ENCODE measurements at places on chromosomes 2 and 18.

DNA sequence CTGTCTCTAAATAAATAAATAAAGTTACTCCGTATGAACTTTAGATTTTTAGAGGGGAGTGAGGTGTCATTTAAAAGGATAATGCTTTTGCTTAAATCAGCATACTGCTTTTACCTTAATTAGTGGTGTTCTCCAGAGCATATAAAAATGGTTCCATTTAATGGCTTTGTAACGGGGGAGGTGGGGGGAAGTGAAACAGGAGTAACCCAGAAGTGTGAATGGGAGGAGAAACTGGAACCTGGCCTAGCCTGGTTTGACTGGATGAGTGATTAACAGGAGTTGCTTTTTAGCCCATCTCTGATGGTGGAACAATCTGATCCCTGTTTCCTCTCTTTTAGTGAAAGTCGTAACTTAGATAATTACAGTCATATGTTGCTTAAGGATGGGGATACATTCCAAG lies 1.6 kb downstream of the CNDP2 start:
- DNase-seq = no peak

DNA sequence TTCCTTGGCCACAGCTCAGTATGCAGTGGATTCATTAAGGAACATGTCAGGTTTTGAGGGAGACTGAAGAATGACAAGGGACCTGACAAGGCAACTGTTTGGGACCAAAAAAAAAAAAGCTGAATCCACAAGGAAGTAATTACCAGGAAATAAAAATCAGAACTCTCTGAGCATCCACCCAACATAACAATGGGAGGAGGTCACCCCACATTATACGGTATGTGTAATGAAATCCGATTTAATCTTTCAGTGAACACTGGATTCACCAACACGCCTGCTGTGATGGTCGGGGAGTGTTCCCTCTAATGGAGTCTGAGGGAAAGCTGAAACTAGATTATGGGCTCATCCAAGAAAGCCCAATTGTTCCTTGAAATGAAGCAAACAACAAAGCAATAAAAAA lies 329.3 kb downstream of the ETAA1 start:
- DNase-seq = peak; percentile 31

GRCh38 chr18:63301434-63301833 lies 18.1 kb downstream of the BCL2 start:
- DNase-seq = peak; percentile 38

DNA sequence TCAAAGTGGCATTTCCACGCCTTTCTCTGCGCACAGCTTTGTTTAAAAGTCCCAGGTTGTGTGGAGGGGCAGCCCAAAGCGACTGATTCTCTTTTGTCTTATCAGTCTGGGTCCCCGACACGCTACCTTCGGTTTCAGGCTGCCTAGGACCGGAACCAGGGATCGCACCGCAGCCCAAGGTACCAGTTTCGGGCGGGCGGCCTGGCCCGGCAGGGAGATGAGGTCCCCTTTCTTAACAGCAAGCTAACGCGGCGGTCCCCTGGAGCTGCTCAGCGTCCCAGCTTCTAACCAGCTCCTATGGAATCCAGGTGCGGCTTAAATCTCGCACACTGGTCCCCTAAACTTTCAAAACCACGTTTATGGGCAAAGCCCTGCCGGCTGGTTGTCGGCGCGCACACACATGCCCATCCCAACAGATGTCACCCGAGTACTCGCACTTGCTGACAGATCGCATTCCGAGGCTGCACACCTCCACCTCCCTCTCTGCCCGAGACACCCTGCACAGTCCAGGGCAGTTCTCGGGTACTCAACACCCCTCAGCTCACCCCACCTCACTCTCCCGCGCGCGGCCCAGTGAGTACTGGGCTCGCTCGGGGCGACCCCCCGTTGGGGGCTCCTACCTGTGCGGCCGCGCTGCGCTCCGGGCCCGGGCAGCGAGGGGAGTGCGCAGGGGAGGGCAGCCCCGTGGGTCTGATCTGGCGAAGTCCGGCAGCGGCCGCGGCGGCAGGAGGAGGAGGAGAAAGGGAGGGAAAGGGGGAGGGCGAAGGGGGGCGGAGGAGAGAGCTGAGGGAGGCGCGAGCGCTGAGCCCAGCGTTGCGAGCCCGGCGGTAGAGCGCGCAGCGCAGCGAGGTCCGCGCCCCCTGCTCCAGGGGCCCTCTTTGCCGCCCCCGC lies at the start of gene EFEMP1:
EFEMP1 (minus strand) TSS at position 692 of the 891 bp plus-strand sequence. CDS start 1,342 bp downstream, outside the sequence.
- peak; percentile 68 for DNase-seq

DNA sequence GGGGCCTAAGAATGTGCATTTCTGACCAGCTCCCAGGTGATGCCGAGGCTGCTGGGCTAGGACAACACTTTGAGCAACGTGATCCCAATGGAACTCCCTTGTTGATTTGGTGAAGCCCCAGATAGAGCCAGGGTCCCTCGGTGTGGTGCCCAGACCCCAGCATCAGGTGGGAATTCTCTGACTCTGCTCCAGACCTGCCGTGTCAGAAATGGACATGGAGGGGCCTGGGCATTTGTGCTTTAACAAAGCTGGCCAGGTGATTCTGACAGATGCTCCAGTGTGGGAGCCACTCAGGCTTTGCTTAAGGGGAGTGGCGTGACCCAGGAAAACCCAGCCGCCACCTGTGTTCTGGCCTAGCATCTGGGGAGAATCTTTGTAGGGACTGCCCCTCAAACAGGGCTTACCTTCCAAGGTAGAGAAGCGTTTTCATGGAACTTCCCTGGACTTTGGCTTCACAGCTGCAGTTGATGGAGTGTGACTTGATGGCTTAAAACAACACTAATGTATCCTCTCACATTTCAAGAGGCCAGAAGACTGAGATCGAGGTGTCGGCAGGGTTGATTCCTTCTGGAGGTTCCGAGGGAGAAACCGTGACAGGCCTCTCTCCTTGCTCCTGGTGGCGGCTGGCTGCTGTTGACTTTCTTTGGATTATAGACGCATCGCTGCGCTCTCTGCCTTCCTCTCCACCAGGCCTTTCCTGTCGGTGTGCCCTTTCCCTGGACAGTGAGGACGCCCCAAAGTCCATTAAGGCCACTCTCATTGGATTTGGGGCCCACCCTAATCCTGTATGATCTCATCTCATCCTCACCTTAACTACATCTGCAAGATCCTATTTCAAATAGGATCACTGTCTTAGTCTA lies 57.0 kb upstream of the HDAC4 start:
- no peak for DNase-seq

DNA sequence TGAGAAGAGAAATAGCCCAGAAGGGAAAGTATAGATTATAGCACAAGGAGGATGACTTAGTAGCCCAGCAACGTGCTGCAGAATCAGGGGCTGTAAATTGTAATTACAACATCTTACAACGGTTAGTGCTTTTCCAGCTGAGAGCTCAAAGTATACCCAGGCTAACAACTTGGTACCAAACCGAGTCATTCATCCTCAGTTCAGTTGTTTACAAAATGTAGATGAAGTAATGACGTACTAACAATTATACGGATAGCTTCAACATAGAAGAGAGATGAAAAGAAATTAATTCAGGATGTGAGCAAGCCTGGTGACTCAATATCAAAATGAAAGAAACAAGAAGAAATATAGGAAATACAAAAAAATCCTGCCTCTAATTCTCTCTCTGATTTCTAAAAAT lies 99.2 kb downstream of the DYNAP start:
- DNase-seq = no peak

GRCh38 chr2:457792-458424 lies 170.0 kb upstream of the ALKAL2 start:
- DNase-seq = peak; percentile 62

DNA sequence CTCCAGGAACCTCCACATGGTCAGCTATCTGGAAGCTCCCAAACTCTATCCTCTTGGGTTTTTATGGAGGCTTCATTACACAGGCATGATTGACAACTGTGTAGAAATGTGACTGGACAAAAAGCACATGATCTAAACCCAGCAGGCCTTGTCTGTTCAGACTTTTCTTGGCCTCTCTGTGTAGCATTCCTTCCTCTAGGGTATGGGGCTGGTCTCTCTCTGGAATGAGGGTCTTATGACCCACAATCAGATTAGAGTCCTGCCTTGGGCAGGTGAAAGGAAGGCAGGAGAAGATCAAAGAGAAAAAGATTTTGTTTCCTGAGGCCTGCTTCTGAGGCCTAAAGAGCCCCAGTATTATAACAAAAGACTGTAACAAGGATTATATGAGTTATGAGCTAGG lies 162.7 kb downstream of the SP3 start:
- DNase-seq = no peak

GRCh38 chr2:8515864-8516533 lies 165.9 kb upstream of the ID2 start:
- no peak for DNase-seq

DNA sequence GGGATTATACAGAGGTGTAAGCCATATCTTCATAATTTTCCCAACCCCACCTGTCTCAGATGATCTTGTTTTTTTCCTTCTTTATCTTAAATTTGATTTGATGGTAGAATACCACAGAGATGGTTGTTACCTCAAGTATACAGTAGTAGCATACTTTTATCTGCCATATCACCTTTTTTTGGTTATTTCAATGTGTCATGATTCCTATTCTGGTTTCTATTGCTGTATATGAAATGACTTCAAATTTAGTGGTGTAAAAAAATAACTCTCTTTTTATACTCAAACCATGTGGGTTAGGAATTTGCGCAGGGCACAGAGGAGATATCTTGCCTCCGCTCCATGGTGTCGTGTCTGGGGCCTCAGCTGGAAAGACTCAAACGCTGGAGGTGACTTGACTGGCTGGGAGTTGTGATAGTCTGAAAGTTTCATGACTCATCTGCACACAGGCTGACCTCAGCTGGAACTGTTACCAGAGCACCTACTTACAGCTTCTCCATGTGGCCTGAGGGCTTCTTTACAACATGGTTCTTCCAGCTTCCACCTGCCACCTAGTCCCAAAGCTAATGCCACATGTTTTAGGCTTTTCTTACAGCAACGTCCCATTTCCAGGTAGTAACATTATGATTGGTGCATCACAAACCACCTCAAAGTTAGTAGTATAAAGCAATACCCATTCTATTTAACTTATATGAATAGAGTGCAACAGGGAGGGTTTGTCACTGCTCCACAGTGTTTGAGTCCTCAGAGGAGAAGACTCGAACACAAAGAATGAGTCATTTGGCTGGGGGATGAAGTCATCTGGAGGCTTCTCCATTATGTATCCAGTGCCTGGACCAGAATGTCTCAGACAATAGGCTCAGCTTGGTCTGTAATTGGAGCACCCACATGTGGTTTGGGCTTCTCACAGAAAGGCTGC lies 82.3 kb upstream of the XPO1 start:
- peak; percentile 78 for DNase-seq

- peak; percentile 69 for DNase-seq
These were observed 151.6 kb downstream of the FSHR start for GRCh38 chr2:49002750-49003149.

- DNase-seq = no peak
These were observed 585.7 kb upstream of the GCFC2 start for GRCh38 chr2:76296438-76296837.

- DNase-seq = no peak
These were observed 373.5 kb downstream of the EN1 start for GRCh38 chr2:118473846-118474540.

GRCh38 chr2:29715655-29716054 lies 205.7 kb downstream of the ALK start:
- DNase-seq = no peak
